ENCODE measurements at places on chromosomes 2 and 18.
A peak's percentile ranks its signal among the peaks of the same experiment; 100 is the strongest.

GRCh38 chr2:111118981-111119821 lies 1.5 kb upstream of the BCL2L11 start:
- DNase-seq: peak; percentile 15

DNA sequence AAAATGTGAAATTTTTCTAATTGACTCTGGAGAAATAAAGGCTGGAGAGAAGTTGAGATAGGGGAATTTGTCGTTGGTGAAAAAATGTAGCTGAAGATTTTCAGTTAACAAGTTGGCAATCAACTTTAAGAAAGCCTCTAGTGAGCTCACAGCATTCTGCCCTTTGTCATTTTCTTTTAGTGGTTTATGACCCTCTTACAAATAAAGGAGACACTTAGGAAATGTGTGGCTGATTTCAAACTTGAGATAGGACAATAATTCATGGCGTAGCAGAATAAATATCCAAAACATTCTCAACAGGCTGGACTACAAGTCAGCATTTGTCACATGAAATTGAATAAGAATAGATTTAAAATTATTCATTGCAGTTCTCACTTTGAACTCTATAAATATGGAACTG lies 412.5 kb upstream of the SPHKAP start:
- no peak for DNase-seq

- peak; percentile 68 for DNase-seq
Measured at GRCh38 chr2:105373344-105373781, 25.5 kb downstream of the FHL2 start.

GRCh38 chr18:33369711-33370449 lies 70.6 kb downstream of the CCDC178 start:
- no peak for DNase-seq

DNA sequence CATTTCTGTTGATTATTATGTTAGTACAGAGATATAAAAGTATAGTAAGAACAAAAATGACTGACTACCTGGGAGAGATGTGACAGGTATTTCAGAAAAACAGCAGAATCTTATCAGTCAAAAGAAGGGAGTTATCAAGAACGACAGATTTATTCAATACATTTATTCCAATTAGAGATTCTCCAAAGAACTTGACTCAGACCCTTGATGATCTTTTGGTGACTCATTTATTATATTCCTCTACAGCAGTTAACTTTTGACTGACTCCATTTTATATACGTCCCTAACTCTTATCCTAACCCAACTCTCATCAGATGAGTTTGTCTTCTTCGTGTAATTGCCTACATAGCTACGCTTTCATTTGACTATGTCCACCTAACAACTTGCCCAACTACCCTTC lies 91.1 kb downstream of the C2orf74 start:
- DNase-seq: no peak

GRCh38 chr18:12443551-12443950 lies 35.8 kb downstream of the PRELID3A start:
- DNase-seq: no peak

DNA sequence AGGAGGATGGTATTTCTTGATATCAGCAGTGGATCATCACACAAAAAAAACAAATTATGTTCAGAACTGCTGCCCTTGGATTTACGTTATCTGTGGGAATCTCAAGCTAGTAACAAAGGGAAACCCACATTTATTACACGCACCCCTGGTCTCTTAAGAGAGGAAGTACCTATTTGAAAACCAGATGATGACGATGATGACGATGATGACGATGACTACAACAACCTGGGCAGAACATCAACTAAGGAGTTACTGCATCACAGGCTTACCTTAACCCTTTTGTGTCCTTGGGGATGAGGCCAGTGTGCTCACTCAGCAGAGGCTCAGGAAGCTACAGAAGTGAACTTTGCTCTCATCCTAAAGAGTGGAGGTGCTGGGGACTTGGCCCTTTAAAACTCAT lies 169.4 kb downstream of the FSHR start:
- DNase-seq: no peak

DNA sequence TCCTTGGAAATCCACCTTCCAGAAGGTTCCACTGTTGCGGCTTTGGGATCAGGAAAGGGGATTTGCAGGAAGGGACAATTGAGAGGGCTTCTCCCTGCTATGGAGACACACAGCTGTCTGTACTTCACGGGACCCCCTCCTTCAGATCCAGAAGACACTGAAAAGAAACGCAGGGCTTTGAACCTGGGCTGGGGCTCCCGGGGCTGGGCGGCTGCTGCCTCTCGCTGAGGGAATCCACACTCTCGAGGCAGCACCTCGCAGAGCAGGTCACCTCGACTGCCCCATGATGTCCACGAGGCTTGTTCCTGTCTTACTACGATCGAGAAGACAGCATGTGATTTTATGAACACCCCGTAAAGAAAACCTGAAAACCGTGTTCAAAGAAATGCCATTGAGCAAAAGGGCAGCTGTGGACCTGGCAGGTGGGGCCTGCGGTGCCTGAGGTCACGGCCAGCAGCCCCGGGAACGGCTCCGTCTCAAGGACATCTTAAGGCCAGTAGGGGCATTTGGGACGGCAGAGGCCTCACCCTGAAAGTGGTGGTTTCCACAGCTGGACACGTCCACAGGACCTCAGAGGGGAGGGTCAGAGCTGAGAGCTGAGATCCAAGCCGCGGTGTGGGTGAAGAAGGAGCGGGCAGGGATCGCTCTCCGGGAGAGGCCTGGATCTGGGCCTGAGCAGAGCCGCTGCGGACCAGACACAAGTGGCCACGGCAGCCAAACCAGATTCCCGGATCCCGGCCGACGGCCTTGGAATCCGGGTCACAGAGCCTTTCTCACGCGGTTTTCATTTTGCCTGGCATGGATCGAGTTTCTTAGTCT lies 165.7 kb downstream of the RTP5 start:
- DNase-seq: no peak

- DNase-seq: no peak
Measured at GRCh38 chr2:196336715-196337114, 165.3 kb upstream of the STK17B start.

DNA sequence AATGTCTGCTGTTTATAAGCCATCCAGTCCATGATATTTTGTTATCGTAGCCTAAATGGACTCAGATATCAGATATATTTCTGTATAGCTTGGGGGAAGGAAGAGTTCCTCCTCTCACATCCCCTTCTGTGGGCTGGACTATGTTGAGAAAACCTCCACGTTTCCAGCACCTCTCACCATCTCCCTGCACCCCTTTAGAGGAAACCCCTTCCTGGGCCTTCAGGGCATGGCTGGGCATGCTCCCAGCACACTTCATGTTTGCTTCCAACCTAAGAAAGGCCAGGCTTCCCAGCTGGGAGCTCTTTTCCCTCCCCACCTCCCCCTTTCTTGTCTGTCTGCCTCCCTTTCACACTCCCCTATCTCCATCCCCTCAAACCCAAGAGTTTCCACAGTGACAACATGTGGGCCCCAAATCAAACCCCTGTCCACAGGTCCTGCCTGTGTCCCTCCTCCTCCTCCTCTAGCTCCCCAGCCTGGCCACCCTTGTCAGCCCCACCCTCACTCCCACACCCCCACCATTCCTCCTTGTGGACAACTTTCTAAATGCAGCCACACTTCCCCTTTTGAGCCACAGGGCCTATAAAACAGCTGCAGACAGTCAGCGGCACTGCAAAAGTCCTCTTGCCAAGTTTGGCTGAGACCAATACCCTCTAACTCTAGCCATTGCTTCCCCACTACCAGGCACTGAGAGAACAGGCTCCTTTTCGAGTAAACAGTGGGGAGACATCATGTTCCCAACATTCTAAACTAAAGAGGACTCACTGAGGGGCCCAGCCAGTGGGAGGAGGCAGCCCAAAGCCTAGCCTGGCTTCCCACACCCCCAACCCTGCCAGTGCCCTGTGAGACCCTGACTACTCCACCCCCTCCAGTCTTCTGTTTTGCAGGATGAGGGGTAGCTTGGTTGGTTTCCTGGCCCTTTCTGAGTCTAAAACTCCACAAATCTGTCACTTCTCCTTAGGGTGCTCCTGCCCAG lies 120.5 kb downstream of the ZFP36L2 start:
- peak; percentile 59 for DNase-seq

DNA sequence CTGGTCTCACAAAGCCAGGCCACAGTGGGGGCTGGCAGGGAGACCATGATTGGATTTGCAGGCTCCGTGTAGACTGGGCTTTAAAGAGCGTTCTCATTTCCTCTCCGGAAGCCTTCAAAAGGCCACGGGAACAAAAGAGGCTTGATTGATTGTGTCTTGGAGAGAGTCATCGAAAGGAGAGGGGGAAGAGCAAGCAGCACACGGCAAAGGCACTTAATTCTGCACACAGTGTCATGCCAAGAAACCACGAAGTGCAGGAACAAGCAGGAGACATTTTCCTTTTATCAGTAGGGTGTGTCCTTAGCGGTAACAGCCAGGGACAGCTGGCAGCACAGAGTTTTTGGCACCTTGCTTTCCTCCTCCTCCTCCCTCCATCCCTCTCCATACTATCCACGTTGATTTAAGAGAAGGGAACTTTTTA lies 47.7 kb downstream of the GLI2 start:
- peak; percentile 87 for DNase-seq

DNA sequence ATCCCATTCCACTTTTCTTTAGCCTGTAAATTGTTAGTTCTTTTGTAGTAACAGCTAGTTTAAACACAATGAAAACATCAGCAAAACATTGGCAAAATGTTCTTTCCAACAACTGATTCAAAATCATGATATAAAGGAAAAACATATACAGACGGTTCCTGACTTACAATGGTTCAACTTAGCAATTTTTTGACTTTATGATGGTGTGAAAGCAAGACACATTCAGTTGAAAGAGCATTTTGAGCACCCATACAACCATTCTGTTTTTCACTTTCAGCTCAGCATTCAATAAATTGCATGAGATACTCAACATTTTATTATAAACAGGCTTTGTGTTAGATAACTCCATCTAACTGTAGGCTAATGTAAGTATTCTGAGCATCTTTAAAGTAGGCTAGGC lies 185.1 kb downstream of the NOL4 start:
- DNase-seq: no peak

DNA sequence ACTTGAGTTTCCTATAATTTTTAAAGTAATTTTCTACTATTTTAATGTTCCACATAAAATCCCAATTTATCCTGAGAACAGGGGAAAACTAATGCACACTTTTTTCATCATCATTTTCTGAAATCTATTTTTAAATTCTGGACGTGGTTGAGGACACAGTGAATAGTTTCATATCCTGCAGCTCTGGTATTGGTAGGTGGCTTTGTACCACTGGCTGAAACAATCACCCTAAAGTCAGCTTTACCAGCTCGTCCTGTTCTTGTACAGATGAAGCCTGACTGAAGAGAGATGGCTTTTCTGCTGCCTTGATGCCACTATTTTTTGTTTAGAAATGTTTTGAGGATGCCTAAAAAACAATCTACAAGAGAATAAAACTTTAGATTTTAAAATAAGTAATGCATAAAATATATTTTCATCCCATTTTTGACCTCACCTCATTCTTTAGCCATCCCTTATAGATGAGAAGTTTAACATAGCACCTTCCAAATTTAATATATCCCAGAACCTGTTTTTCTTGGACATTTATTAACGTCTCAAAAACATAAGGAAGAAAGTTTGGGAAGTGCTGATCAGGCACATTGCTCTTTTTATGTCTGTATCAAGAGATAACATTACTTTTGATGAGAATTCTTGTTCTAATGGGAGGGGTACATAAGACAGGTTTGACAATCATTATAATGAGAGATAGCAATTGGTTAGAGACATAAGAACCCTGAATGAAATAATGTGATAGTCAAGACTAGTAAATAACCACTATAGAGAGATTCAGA lies 80.9 kb downstream of the GALNT1 start:
- no peak for DNase-seq

DNA sequence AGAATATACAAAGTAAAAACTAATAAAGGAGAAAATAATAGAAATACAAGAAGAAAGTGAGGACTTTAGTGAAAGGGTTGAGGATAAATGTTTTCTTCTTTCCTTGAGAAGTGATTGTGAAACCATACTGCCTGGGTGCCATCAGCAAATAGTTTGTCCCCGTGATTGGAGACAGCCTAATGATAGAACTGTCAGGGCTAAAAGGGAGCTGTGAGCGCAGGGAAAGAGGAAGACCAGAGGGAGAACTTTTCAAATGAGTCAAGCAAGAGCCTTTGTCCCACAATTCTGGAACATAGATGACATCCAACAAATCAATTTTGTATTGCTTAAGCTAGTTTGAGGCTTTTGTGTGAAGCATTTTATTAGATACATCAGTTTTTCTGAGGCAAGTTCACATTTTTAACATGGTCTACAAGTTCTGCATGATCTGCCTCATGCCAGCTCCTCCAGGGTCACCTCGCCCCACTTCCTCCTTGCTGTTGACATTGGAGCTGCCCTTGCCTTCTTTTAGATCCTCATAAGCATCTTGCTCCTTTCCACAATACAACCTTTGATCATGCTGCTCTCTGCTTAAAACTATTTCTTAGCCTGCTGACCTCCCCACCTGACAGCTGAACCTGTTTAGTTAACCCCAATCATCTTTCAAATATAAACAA lies 213.4 kb upstream of the REG3G start:
- no peak for DNase-seq

- DNase-seq: no peak
Measured at GRCh38 chr18:65057439-65058083, 693.3 kb upstream of the CDH7 start.

- no peak for DNase-seq
Measured at GRCh38 chr18:53838746-53839145, 385.7 kb downstream of the MBD2 start.

DNA sequence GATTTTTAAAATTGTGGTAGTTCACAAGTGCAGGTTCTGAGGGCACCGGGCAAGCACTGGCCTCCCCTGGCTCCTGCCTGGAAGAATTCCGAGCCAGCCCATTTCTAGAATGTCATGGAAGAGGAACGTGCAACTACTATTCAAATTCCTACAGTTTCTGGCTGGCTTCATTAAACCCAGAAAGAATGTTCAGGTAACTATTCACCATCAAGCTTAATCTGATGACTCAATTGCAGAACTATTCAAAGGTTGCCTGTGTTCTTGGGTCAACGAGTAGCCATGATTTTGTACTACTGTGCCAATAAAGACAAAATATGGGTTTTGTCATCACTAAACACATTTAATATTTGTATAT lies 14.3 kb upstream of the MFF start:
- peak; percentile 52 for DNase-seq

GRCh38 chr2:52288596-52288995 lies 1256.7 kb upstream of the NRXN1 start:
- DNase-seq: no peak

GRCh38 chr18:26981360-26982082 lies 116.0 kb upstream of the AQP4 start:
- DNase-seq: no peak

DNA sequence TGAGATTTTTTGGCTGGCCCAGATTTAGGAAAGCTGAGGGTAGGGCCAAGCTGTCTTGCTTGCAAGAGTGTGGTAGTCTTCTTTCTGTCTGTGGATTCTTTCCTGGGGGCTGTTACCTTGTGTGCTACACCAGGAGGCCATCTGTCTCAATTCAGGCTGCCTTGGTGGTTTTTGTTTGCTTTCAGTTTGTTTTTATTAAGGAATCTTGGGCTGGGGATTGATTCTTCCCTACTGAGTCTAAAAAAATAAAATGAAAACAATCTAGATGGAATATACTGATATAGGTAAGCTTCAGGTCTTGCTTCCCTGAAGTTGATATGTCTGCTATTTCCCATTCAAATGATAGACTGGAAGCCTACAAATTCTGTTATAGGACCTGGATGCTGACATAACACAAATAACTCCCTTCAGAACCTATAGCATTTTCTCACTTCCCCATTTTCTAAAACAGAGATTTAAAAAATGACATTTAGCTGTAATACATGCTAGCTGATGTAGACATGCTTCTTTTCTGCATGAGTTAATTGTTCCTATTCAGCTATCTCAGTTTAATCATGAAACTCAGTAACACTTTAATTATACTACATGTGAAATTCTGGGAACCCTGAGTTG lies 5.3 kb downstream of the LHCGR start:
- DNase-seq: no peak

- DNase-seq: no peak
Measured at GRCh38 chr2:134982603-134983002, 64.0 kb downstream of the CCNT2 start.

Data from fibroblast of lung (primary cell).